Epithelial cell of umbilical artery (primary cell): ENCODE measurements at places on chromosomes 16 and 17. TPM values are rescaled to one million over a fixed set of nuclear protein-coding genes. Genes with fewer than 3 reads are reported as not detected.

Gene ADORA2B
- 11.4 and 19.3 TPM in 2 replicates for total RNA-seq

Gene CIBAR2
- total RNA-seq = not detected in 2 replicates

Gene CHTF8
- 59.1 and 66.9 TPM in 2 replicates for total RNA-seq

Gene RMI2
- 10.1 and 12.3 TPM in 2 replicates for total RNA-seq

Gene USH1G
- not detected in 2 replicates for total RNA-seq

Gene WBP2
- 16.1 and 20.1 TPM in 2 replicates for total RNA-seq

Gene PDILT
- not detected in 2 replicates for total RNA-seq

Gene ZNF597
- total RNA-seq = 1.9 and 2.6 TPM in 2 replicates

Gene PDIA2
- total RNA-seq = not detected in 2 replicates

Gene CDC27
- total RNA-seq = 115 and 128 TPM in 2 replicates

Gene STX1B
- under 0.01 TPM in 2 replicates for total RNA-seq

Gene FOXF1
- total RNA-seq = 0.65 and 1.2 TPM in 2 replicates

Gene TUBG1
- 19.5 and 26.3 TPM in 2 replicates for total RNA-seq

Gene CYTH1
- 26.6 and 34.5 TPM in 2 replicates for total RNA-seq

Gene RNF166
- total RNA-seq = 24.9 and 26.3 TPM in 2 replicates

Gene TPPP3
- total RNA-seq = 0.15 and 1.9 TPM in 2 replicates

Gene POLR3K
- 8.2 and 10.4 TPM in 2 replicates for total RNA-seq

Gene HOXB3
- 5.8 and 11.2 TPM in 2 replicates for total RNA-seq

Gene OSGIN1
- 0.91 and 0.97 TPM in 2 replicates for total RNA-seq

Gene SNX20
- not detected in 2 replicates for total RNA-seq

Gene CCDC92B
- not detected in 2 replicates for total RNA-seq

Gene KRT32
- not detected in 2 replicates for total RNA-seq

Gene MLLT6
- 14.3 and 21.6 TPM in 2 replicates for total RNA-seq

Gene TPSG1
- total RNA-seq = not detected in 2 replicates

Gene ELMO3
- 1.3 and 1.5 TPM in 2 replicates for total RNA-seq

Gene ABCC11
- total RNA-seq = not detected in 2 replicates

Gene STH
- total RNA-seq = not detected in 2 replicates

Gene HSD3B7
- total RNA-seq = 2.3 and 2.6 TPM in 2 replicates

Gene PPM1E
- under 0.01 TPM in 1 of 2 replicates, not detected in the other for total RNA-seq

Gene AMZ2
- total RNA-seq = 56.5 and 71.7 TPM in 2 replicates

Gene E4F1
- 30.2 and 36.2 TPM in 2 replicates for total RNA-seq

Gene DPEP3
- total RNA-seq = not detected in 2 replicates
